ENCODE measurements at places on chromosomes 13 and 19. TPM values are rescaled to one million over a fixed set of nuclear protein-coding genes. Genes with fewer than 3 reads are reported as not detected.

DNA sequence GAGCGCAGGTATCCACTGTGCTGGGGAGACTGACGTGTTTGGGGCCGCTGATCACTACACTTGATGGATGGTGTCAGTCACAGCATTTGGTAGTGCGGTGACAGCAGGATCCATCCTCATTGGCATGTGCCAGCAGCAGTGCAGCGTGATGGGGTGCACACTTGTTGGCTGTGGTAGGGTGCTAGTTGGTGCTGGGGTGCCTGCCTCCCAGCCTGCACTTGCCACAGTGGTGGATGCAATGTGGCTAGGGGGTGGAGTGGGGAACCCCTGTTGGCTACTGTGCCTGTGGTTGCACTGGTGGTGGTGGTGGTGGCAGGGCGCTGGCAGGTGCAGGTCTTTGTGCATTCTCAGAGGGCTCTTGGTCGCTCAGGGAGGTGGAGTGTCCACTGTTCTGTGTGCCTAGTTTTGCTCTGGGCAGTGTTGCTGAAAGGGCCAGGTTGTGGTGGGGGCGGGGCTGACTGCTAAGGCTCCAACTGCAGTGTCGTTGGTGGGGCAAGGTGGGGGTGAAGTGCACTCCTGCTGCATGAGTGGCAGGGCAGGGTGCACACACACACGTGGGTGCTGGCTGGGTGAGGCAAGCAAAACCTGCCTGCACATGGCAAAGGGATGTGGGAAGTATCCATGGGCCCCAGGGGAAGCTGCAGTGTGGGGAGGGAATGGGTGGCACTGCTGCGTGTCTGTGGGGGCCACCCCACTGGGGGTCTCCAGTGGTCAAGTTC, 84.8 kb downstream of the ZMYM2 start:
- DNase-seq: no peak

GRCh38 chr19:47274071-47274890, at the start of gene INAFM1:
INAFM1 (plus strand) TSS chr19:47274885; CDS start chr19:47274920, 35 bp downstream.
- peak; percentile 99 for DNase-seq

Gene CAB39L
- total RNA-seq: 6.3 TPM

DNA sequence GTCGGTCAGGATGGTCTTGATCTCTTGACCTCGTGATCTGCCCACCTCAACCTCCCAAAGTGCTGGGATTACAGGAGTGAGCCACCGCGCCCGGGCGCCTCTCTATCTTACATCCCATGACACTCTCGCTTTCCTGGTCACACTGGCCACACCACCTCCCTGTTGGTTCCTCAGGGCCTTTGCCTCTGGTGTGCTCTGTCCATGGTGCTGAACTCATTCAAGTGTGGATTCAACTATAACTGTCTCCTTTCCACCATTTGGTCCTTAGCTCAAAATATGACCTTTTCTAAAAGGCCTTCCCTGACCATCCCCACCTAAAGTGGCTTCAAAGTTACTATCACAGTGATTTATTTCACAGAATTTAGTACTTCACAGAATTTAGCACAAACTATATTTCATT, 3.7 kb upstream of the SMIM17 start:
- no peak for DNase-seq

- DNase-seq: peak; percentile 50
Observed at GRCh38 chr13:99151516-99151915, 49.1 kb upstream of the UBAC2 start.

DNA sequence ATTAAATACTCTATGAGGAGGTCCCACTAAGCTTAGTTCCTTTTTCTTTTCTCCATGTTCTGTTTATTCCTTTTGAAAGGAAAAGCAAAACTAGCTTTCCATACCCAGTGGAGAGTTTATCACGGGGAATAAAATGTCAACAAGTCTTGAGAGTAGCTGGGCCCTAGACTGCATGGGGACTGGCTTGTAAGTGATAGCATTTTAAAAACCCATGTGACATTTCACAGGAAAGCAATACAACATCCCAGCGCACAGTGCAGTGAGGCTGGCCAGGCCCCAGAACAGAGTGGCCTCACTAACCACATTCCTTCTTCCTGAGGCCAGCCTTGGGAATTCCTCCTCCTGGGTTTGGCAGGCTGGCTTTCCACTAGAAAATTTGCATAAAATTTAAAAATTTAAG, 149.8 kb downstream of the DLEU7 start:
- DNase-seq: no peak

DNA sequence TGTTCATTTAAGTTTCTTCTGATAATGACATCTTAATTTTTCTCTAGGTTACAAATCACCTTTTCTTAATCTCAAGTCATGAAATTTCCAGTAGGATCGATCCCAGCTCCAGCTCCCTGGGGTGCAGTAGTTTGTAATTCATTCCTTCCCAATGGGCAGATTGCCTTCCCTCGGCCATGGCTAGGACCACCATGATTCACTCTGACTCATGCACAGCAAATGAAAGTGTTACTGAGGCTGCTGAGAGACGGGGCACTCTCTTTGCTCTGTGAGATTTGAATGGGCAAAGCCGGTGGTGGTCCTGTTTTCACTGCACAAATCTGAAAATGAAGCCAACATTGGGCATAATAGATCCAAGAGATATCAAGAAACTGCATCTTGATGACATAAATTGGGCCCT, 202.8 kb upstream of the IRS2 start:
- DNase-seq: no peak
